ENCODE measurements at places on chromosomes 1 and 21. TPM values are rescaled to one million over a fixed set of nuclear protein-coding genes. Genes with fewer than 3 reads are reported as not detected.

The OR2W3 gene
- total RNA-seq: 2.1 TPM

The APOBEC4 gene
- 0.89 TPM for total RNA-seq

The CELSR2 gene
- total RNA-seq: 8.8 TPM

The AQP10 gene
- 0.34 TPM for total RNA-seq

The SF3B4 gene
- total RNA-seq: 54.0 TPM

The EPHX1 gene
- 116 TPM for total RNA-seq

The CLSTN1 gene
- 106 TPM for total RNA-seq

The OR2T11 gene
- total RNA-seq: not detected

The C4BPA gene
- 32.1 TPM for total RNA-seq

The FAM76A gene
- total RNA-seq: 16.1 TPM

The PRRX1 gene
- total RNA-seq: 79.6 TPM

The TMEM54 gene
- total RNA-seq: 87.0 TPM

The CRNN gene
- not detected for total RNA-seq

The SPRR5 gene
- not detected for total RNA-seq

The KISS1 gene
- 1.5 TPM for total RNA-seq

The RAB25 gene
- 148 TPM for total RNA-seq

The LCE2B gene
- not detected for total RNA-seq

The IVL gene
- 0.12 TPM for total RNA-seq

The AIRE gene
- not detected for total RNA-seq

The CLDN17 gene
- total RNA-seq: not detected

The IL12RB2 gene
- 1.1 TPM for total RNA-seq

The ACTN2 gene
- 1.7 TPM for total RNA-seq

The CD2 gene
- 12.4 TPM for total RNA-seq

The REN gene
- total RNA-seq: 0.18 TPM

The RNF186 gene
- total RNA-seq: not detected

The AVPR1B gene
- not detected for total RNA-seq

The GFI1 gene
- 2.0 TPM for total RNA-seq

The CHIA gene
- 2.6 TPM for total RNA-seq

The FALEC gene
- total RNA-seq: not detected

The PRDX1 gene
- total RNA-seq: 579 TPM

The ATP6V0B gene
- 176 TPM for total RNA-seq

The GBP5 gene
- 3.0 TPM for total RNA-seq

The NT5C1A gene
- total RNA-seq: 0.42 TPM

The ADORA3 gene
- total RNA-seq: 10.8 TPM

The MMEL1 gene
- 3.4 TPM for total RNA-seq
